ENCODE measurements at places on chromosomes 5 and 9. TPM values are rescaled to one million over a fixed set of nuclear protein-coding genes. Genes with fewer than 3 reads are reported as not detected.

DNA sequence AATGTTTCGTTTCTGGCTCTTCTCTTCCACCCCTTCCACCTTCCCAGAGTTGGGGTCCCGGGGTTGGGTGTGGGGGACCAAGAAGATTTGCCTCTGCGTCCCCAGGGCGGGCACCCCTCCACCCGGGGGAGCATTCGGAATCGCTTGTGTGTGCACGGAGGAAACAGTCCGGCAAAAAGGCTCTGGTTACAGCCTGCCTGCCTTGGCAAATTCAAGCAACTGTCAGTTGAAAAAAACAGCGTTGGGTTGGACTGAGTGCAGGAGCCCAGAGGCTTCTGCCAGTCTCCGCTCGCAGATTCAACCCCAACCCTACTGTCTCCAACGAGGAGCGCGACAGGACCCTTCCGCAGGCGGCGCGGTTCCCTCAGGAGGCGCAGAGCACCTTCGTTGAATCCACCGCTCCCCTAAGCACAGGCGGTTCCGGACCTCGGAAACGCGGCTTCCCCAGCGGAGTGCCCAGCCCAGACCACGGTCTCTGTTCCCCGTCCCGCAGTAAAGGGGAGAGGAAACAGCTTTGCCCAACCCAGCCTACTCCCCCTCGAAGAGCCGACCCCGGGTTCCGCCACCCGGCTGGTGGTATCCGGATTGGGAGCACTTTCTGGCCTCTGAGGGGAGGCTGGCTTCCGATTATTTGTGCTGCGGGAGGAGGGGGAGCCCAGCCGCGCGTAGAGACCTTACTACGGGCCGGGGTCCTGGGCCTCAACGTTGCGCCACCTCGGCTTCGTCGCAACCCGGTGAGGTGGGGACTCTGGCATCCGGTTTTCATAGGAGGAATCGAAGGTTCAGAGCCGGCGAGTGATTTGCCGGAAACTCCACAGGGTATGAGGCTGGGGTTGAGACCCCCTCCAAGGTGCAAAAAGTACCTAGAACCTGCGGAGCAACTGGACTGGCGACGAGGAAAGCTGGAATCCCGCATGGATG lies 9.6 kb downstream of the LHX6 start:
- DNase-seq: no peak

GRCh38 chr5:98301547-98301946 lies 471.9 kb upstream of the RGMB start:
- no peak for DNase-seq

DNA sequence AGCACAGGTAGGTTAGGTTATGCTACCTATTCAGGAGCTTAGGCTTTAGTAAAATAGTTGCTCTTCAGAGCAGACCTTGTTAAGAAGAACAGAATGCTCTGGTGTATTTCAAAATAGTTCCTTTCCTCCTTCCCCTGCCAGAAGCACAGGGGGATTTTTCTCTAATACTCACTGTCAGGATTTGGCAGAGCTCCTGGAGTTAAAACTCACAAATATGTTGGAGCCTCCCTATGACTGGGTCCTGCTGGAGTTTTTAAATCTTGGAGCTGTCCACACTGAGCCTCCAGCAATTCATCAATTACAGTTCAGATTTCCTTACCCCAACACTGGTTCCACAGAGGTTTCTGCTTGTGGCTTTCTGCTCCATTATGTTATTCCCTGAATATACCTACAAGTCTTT lies 1233.8 kb upstream of the WWC1 start:
- peak; percentile 55 for DNase-seq

- no peak for DNase-seq
These were observed 190.3 kb downstream of the TLE1 start for GRCh38 chr9:81499021-81499454.

DNA sequence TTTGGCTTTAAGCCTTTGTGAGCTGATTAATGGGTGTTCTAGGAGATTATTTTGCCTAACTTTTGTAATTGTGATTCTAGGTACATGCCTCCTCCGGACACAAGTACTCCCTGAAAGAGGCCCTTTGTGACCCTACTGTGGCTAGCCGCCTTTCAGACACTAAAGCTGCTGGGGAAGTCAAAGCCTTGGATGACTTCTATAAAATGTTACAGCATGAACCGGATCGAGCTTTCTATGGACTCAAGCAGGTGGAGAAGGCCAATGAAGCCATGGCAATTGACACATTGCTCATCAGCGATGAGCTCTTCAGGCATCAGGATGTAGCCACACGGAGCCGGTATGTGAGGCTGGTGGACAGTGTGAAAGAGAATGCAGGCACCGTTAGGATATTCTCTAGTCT lies 13.6 kb downstream of the ITGA1 start:
- no peak for DNase-seq

- DNase-seq: no peak
These were observed 742.8 kb downstream of the NR2F1-AS1 start for GRCh38 chr5:92838253-92838652.

GRCh38 chr9:68574150-68574549 lies 33.5 kb upstream of the TMEM252 start:
- DNase-seq: no peak

DNA sequence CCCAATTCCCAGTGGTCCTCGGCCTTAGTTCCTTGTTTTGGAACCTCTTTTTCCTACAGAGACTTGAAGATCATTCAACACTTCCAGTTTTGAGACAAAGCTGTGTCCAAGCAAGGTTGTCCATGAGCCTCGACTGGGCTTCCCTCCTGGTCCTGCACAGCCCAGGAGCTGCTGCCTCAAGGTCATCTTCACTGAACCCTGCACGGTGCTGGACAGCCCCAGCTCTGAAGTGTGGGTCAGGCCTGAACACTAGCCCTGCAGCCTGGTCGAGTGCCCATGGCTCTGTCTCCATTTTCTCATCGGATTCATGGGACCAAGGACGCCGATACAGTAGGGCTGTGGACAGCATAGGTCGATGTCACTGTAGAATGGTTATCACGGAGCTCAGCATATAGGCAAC lies 68.0 kb upstream of the NFIL3 start:
- DNase-seq: no peak

GRCh38 chr5:176501333-176501732 lies 35.9 kb downstream of the RNF44 start:
- DNase-seq: no peak

GRCh38 chr9:105295201-105295550 lies 50.7 kb downstream of the SLC44A1 start:
- no peak for DNase-seq

GRCh38 chr5:38535248-38535750 lies 21.1 kb downstream of the LIFR start:
- DNase-seq: no peak

The SLC6A3 gene
- not detected for polyA plus RNA-seq

The PTGES gene
- polyA plus RNA-seq: 9.5 TPM

The SPINK1 gene
- not detected for polyA plus RNA-seq

The RGMB gene
- polyA plus RNA-seq: 46.0 TPM

The C1QTNF3 gene
- polyA plus RNA-seq: 91.7 TPM

The GPR151 gene
- polyA plus RNA-seq: not detected

The STK32A gene
- polyA plus RNA-seq: 0.27 TPM

The IER5L gene
- 4.0 TPM for polyA plus RNA-seq

Data from forelimb muscle (tissue), 1 donor.